ENCODE measurements at places on chromosomes 1 and 21.

- DNase-seq = no peak
These were observed 193.9 kb upstream of the C1orf174 start for GRCh38 chr1:4093856-4094565.

- no peak for DNase-seq
These were observed 606.3 kb downstream of the NPHP4 start for GRCh38 chr1:5385956-5386355.

GRCh38 chr1:59475737-59476136 lies 178.8 kb downstream of the FGGY start:
- no peak for DNase-seq

GRCh38 chr1:231432996-231433395 lies 10.9 kb upstream of the EGLN1 start:
- no peak for DNase-seq

DNA sequence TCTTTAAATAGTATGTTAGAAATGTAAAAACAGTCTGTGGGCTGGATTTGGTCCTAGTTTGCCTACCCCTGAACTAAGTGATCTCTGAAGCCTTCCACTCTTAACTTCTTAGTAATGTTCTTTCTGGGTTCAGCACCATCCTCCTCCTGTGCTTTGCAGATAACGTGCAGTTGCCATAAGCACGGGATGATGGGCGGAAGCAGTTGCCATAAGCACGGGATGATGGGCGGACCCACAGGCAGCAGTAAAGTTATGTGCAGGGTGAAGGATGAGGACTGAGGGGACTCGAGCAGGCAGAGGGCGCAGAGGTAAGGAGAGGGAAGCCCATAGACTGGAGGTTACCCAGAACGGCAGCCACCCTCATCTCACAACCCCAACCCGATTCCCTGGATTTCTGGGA lies 25.6 kb downstream of the GPA33 start:
- no peak for DNase-seq

- DNase-seq = no peak
These were observed 1.5 kb downstream of the PHACTR4 start for GRCh38 chr1:28371010-28371377.

Measured in stimulated activated CD4-positive, alpha-beta T cell treated with anti-CD3 and anti-CD28 coated beads, Interleukin-2, amount 100 ng/mL, for 4 hours (primary cell).